ENCODE measurements at places on chromosomes 6 and 20. TPM values are rescaled to one million over a fixed set of nuclear protein-coding genes. Genes with fewer than 3 reads are reported as not detected.

BPIFA1 gene
- total RNA-seq: not detected

LBP gene
- total RNA-seq: 0.55 TPM

GRCh38 chr6:70669133-70669532 is 1.4 kb downstream of the SMAP1 start:
- DNase-seq: no peak

- DNase-seq: no peak
These were observed 311.0 kb downstream of the LRFN2 start for GRCh38 chr6:40276141-40276540.

DNA sequence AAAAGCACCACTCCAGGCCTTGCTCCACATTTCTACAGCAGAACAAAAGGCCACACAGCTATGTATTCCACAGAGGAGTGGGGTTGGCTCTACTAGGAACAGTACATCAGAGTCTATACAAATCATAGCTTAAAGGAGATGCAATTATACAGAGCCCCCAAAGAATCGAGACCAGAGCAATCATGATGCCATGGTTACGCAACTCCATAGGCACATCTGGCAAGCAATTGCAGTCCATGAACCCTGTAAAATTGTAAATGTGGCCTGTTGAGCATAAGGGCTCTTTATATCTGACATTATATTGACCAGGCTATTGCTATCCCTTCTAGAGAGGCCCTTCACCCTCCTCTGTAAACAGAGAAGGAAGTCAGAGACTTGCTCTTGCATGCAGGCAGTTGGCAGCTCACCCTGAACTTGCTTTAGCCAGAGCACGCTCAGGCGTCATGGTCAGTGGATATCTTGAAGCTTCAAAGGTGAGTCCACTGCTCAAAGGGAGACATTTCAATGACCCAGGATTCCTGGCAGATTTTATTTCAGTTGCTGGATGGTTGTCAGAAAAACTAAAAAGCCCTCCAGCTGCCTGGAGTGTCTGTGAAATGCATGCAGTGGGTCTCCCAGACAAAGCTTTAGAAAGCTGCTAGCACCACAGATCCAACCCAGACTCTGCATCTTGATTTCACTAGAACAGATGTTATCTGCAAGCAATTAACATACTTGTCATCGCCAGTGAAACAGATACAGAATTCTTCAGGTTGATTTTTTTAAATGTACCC is 357.2 kb downstream of the CENPW start:
- DNase-seq: no peak

MEP1A gene
- not detected for total RNA-seq

DNA sequence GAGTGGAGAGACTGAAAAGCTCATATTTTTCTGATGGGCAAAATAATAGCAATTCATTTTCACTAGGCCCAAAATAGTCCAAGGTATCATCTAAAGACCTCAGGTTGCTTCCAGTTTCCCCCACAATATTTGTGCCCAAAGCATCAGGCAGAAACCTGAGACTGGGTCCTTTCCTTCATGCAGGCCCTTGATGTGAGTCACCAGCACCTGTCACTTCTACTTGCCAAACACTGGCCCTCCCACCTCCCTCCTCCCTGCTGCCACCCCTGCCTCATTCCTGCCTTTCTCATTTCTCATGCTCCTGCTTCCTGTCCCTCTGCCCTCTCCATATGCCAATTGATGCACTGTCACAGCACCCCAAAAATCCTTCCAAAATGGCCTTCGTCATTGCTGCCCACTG is 230.4 kb upstream of the CST7 start:
- peak; percentile 19 for DNase-seq

DNA sequence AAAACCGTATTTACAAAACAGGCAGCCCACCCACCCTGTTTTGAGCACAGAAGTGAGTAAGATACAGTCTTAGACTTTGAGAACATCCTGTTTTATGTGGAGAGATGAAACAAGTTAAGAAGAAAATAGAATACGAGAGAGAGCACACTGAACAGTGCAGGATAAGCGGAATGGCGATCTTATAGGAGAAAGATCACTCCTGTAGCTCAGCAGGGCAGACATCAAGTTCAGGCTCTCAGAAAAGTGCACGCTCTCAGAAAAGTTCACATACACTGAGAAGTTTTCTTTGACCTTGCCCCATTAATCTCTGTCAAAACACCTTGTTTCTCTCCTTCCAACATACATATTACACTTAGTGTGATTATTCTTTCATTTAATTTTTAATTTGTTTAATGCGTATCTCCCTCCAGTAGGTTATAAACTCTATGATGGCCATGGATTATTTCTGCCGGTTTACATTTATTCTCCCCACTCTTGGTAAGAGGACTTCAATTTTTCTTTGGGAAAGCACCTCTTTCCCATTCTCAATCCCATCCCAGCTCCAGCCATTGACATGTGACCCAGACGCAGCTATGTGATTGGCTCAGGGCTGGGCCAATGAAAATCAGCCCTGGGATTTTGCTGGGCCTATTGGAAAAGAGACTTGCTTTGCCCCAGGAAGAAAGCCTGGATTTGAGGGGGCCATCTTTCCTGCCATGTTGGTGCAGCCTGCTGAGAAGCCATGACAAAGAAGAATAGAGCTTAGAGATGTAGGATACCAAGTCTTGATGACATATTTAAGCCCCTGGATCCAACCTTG is 16.2 kb downstream of the KCNB1 start:
- DNase-seq: no peak

DNA sequence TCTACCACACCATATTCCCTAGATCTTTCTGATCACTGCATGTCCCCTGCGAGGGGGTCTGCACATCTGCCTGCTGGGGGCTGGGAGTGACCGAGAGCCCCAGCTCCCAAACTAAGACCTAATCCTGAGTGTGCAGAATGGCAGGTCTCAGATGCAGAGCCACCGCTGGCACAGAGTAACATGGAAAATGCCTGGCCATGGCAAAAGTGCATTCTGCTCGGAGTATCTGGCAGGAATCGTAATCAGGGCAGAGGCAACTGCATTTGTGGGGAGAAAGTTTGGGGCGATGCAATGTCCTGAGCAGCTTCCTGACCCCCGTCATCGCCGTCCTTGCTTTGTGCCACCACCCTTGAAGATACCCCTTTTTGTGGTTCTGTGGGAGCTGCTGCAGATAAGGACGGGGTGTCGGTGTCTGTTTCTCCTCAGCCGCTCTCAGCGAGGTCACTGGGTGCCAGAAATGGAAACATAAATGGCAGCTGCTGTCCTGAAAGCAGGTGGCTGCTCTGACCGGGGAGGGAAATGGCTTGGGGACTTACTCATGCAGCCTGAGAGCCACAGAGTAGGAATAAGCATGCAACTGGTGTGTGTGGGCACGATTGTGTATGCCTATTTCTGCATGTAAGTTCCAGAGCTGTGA is 157.9 kb downstream of the LY86 start:
- no peak for DNase-seq

VIP gene
- 0.93 TPM for total RNA-seq

GRCh38 chr6:16953446-16953845 is 148.4 kb upstream of the STMND1 start:
- DNase-seq: no peak

ATP6V1G2 gene
- 2.3 TPM for total RNA-seq

- peak; percentile 41 for DNase-seq
These were observed 5.2 kb downstream of the VWA7 start for GRCh38 chr6:31771992-31772358.

GRCh38 chr20:20814685-20815084 is 102.2 kb upstream of the RALGAPA2 start:
- DNase-seq: peak; percentile 39

BTN1A1 gene
- total RNA-seq: not detected

DNA sequence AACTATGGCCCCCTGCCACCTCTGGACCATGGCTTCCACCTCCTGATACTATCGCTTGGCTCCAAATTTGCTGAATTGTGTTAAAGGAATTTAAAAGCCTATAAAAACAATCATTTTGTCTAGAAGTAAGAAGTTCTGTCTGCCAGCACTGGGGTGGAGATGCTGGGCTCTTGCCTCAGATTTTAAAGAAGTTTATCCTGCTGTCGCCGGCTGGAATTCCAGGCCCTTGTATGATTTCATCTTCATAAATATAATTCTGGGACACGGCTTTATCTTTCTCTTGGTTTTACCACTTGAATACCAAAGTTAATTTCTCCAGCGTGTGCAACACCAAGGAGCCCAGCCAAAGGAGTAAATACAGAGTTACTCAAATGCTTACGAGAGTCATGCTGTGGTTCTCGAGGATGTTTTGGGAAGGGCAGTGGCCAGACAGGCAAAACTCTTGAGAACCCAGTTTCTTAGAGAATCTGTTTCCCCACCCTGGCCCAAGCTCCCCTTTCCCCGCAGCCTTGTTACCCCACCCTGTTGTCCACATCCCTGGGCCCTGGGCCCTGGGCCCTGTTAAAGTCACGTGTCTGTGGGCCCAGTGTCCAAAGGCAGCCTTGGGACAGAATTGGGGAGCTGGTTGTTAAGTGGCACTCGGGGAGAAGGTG is 31.9 kb downstream of the C6orf89 start:
- DNase-seq: no peak

GRCh38 chr6:19719691-19720128 is 117.5 kb upstream of the ID4 start:
- DNase-seq: no peak

DNA sequence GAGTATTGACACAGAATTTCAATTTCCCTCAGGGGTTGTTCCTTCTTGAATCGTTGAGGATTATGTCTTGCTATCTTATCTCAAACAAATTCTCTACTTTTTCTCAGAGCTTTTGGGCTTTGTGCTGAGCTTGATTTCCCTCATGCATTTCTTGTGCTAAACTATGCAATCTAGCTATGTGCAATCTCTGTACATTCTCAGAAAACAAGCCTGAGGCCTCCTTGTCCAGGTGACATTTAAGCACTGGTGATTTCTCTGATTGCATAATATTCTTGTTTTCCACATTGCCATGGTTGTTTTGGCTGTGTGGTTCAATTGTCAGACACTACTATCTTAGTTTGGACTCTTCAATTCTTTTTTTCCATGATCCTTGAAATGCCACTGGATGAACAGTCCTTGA is 81.2 kb upstream of the MAN1A1 start:
- no peak for DNase-seq

- DNase-seq: no peak
These were observed 658.8 kb upstream of the DEFB115 start for GRCh38 chr20:30598460-30599230.

DNA sequence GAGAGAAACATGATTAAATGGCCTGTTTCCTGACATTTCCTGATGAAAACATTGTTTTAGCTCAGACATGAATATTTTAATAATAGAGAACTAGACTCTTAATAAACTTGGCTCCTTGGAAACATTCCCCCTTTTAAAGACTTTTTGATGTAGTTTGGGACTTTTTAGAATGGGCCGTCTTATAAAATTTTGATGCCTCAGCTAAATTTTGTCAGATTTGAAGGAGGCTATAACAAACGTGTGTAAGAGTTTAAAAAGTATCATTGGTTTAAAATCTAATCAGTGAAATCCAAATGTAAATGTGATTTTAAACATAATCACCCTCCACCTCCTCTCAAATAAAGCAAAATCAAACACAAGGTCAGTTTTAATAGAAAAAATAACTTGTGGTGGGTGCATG is 200.9 kb downstream of the CLIC5 start:
- no peak for DNase-seq

- peak; percentile 85 for DNase-seq
These were observed 30.1 kb downstream of the PRPH2 start for GRCh38 chr6:42692137-42692911.

DNA sequence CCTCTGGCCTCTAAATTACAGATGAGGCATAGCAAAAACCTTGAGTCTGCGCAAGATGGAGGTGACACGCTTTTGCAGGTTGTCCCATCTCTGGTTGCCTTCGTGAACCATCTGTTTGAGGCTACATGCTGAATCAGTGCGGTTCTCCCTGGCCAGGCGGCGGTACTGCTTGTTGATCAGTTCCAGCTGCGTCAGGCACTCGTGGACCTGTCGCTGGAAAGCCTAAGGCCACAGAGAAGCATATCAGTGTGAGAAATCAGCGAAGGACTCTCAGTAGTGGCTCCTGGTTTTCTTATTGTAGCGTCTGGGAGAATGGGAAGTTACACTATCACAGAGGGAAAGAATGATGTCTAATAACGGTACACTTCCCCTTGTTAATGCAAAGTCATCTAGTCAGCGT is 344.4 kb downstream of the ESR1 start:
- DNase-seq: no peak

GRCh38 chr6:33710296-33711121 is 991 bp downstream of the UQCC2 start:
- no peak for DNase-seq
